ENCODE measurements at places on chromosomes 1 and 21.

DNA sequence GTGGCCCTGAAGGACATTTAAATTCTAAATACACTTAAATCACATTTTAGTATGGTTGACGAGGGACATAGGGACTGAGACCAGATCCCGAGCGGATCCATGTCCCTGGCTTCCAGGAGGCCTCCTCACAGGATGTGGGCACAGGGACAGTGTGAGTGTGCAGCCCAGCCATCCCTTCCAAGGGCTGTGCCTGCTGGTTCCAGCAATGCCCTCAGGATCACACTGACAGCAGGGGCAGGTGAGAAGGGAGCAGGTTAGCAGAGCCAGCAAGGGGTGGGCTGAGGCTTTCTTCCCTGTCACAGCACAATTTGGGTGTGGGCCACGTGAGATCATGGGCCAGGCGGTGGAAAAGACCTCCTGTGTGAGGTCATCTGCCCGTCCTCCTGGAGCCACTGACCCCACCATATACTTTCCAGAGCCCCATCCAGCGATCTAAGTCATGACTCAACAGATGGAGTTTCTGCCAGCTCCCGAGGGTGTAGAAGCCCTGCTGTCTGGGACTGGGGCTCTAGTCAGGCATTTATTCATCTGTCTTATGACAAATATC lies 37.0 kb upstream of the PRSS38 start:
- DNase-seq, result no peak

- DNase-seq, result no peak
Observed at GRCh38 chr1:147847831-147848230, 54.8 kb upstream of the GJA8 start.

DNA sequence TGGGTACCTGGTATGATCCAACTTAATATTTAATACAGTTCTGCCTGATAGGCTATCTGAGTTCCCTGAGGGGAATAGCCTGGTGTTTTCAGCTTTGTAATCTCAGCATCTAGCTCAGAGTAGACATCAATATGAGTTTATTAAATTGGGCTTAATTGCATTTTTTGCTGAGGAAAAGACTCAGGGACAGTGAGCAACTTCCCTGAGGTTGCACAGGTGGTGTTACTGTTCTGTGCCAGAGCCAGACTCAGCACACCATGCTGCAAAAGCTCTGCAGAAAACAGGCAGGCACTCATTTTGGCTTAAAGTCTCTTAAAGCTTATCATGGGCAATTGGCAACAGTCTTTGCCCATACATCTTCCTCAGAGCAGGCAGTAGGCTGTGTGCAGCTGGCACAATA lies 90.5 kb upstream of the JUN start:
- no peak for DNase-seq

GRCh38 chr1:43492826-43493225 lies 37.9 kb upstream of the PTPRF start:
- DNase-seq, result no peak

- no peak for DNase-seq
Observed at GRCh38 chr1:38018864-38019343, 6.4 kb downstream of the UTP11 start.

GRCh38 chr1:234722904-234723720 lies 113.1 kb upstream of the IRF2BP2 start:
- no peak for DNase-seq

GRCh38 chr1:197843401-197843800 lies 59.0 kb upstream of the C1orf53 start:
- DNase-seq, result no peak

- no peak for DNase-seq
Observed at GRCh38 chr21:41349619-41350390, 12.0 kb upstream of the MX2 start.

- no peak for DNase-seq
Observed at GRCh38 chr1:1146026-1146425, 27.7 kb upstream of the TTLL10 start.

GRCh38 chr1:19936061-19936750 lies 12.8 kb upstream of the PLA2G2E start:
- DNase-seq, result no peak

Measured in GM12891 (cell line).